Activated effector memory CD4-positive, alpha-beta T cell treated with Interleukin-2 at 50 U/mL for 16 hours (primary cell): ENCODE measurements at places on chromosomes 7 and 10.

DNA sequence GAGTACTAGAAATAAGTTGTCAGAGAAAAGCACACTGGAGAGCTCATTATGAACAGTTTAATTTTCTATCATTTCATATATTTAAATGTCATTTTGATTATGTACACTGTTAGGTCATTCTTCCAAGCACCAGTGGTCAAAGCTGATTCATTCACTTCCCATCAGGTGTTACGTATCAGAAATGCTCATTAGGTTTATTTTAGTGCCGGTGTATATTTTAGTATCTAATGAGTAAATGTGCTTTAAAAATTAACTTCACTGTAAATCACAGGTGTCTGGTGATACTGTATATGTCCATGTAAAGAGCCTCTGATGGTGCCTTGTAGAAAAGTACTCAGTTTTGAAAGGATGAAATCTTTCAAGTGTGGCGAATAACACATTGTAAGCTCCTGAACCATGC lies 3.5 kb downstream of the DMTF1 start:
- DNase-seq = no peak

GRCh38 chr7:24821045-24821753 lies 63.9 kb upstream of the GSDME start:
- peak; percentile 76 for DNase-seq

- DNase-seq = no peak
Measured at GRCh38 chr10:49257626-49258349, 41.2 kb upstream of the C10orf71 start.

- DNase-seq = no peak
Measured at GRCh38 chr10:31587691-31588090, 268.7 kb downstream of the ZEB1 start.

- no peak for DNase-seq
Measured at GRCh38 chr7:22653951-22654350, 73.0 kb upstream of the IL6 start.

DNA sequence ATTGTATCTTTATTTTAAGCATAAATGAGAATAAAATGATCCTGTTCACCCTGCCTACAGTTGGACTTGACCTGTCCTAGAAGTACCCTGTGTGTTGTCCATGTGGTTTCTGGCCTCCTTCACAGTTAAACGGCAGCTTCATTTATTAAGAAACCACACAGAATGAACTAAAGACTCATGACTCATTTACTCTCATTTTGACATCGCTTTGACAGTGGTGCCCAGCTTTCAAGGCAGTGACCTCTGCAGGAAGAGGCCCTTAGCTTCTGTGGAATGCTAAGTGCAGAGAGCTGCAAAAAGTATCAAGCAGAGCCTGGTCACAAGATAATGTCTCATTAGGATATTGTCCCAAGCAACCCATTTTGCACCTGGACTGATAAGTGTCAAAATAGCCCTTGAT lies 93.4 kb downstream of the AVL9 start:
- DNase-seq = no peak
